ENCODE measurements at places on chromosomes 3 and 15. TPM values are rescaled to one million over a fixed set of nuclear protein-coding genes. Genes with fewer than 3 reads are reported as not detected.

The CACNA2D3 gene
- 0.14 TPM for total RNA-seq

The SPINK8 gene
- total RNA-seq = not detected

The NEK4 gene
- total RNA-seq = 7.9 TPM

The NR2E3 gene
- not detected for total RNA-seq

The CCDC33 gene
- total RNA-seq = not detected

The ACKR4 gene
- 0.19 TPM for total RNA-seq

The IGSF11 gene
- total RNA-seq = 0.14 TPM

The CHRNA5 gene
- 6.4 TPM for total RNA-seq

The NTRK3 gene
- not detected for total RNA-seq

The ITIH1 gene
- total RNA-seq = not detected

The OR5K2 gene
- total RNA-seq = not detected

The FEZF2 gene
- not detected for total RNA-seq

The CAMK1 gene
- 9.5 TPM for total RNA-seq

The SNX4 gene
- 23.1 TPM for total RNA-seq

The TMEM45A gene
- total RNA-seq = 9.6 TPM

The CCDC9B gene
- 4.1 TPM for total RNA-seq

The AGBL1 gene
- not detected for total RNA-seq

The GPR171 gene
- total RNA-seq = not detected

The BFSP2 gene
- total RNA-seq = not detected

The SNTN gene
- not detected for total RNA-seq

The WDR72 gene
- not detected for total RNA-seq

The CPLX3 gene
- total RNA-seq = not detected

The CCDC54 gene
- total RNA-seq = not detected

The SH3BP5 gene
- 9.2 TPM for total RNA-seq

The SH3GL3 gene
- 1.7 TPM for total RNA-seq

The SHQ1 gene
- total RNA-seq = 12.4 TPM

The IL17RB gene
- 0.07 TPM for total RNA-seq

The PROS1 gene
- total RNA-seq = 4.3 TPM

The ZNF620 gene
- total RNA-seq = 2.0 TPM

The TTLL13 gene
- total RNA-seq = not detected

The IQCH gene
- 2.6 TPM for total RNA-seq

The OR4F6 gene
- not detected for total RNA-seq

The PCLAF gene
- total RNA-seq = 31.2 TPM
